ENCODE measurements at places on chromosomes 3 and 15. TPM values are rescaled to one million over a fixed set of nuclear protein-coding genes. Genes with fewer than 3 reads are reported as not detected.

Gene PLAAT1
- total RNA-seq = not detected

DNA sequence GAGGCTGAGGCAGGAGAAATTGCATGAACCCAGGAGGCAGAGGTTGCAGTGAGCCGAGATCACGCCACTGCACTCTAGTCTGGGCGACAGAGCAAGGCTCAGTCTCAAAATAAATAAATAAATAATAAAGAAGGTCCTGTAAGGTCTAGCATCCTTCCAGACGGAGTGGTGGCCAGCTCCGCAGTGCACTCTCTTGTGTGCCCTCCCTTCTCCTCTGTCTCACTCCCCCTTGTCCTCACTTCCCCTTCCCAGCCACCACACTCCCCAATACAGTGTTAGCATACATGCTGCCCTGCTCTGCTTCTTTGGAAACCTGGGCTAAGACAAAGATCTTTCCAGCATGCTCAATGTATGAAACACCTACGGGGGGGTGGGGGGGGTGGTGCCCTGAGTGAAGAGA is 3.4 kb upstream of the CLN6 start:
- no peak for DNase-seq

DNA sequence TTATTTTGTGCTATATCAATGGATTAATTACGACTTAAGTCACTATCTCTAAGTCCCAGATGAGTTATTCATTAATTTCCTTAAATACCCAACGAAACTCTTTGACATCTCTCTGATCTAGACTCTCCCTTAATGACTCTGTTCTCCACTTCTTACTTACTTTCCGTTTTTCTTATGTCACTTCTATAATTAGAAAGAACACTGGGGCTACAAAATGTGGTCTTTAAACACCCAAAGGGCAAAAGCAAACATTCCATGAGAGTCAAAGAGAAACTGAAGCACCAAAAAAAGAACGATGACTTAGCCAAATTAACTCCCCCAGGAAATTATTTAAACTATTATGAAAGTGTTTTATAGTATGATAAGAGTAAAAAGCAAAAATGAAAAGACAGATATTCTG is 166.4 kb upstream of the UBE2E2 start:
- no peak for DNase-seq

DNA sequence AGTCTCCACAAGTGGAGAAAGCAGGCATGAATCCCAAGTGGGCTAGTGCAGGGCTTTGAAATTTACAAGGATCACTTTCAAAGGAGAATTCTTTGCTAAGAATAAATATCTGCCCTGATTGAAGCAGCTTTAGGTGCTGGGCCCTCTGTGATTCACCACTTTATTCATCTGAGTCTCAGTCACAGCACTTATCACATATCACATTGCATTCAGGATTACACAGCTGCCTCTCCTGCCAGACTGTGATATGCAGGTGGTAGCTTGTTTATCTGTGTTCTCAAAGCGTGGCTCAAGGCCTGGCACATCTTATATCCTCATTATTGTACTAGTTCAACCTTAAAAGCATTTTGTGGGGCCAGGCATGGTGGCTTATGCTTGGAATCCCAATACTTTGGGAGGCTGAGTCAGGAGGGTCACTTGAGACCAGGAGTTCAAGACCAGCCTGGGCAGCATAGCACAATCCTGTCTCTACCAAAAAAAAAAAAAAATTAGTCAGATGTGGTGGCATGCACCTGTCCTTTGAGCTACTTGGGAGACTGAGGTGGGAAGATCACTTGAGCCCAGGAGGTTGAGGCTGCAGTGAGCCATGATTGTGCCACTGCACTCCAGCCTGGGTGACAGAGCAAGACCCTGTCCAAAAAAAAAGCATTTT is 156.9 kb upstream of the EIF1B start:
- DNase-seq = no peak

Gene CTXND1
- total RNA-seq = not detected

- no peak for DNase-seq
These were observed 29.8 kb downstream of the THBS1 start for GRCh38 chr15:39610665-39611064.

DNA sequence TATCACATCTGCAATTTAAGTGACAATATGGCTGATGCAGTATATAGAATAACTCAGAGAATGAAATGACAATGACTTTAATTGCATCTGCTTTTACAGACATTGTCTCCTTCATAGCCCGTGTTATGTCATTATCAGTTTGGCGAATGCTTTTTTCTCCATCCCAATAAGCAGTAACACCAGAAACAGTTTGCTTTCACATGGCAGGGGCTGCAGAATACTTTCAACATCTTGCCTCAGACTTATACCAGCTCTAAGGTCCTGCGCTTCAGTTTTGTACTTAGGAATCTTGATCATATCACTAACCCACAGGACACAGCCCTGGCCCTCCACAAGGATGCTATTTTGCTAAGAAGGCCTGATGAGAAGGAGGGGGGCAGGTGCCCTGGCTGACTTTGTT is 49.9 kb upstream of the SPESP1 start:
- DNase-seq = no peak

- no peak for DNase-seq
These were observed 44.4 kb downstream of the MUC20 start for GRCh38 chr3:195764961-195765706.

- DNase-seq = no peak
These were observed 12.4 kb downstream of the C3orf20 start for GRCh38 chr3:14687360-14687759.

DNA sequence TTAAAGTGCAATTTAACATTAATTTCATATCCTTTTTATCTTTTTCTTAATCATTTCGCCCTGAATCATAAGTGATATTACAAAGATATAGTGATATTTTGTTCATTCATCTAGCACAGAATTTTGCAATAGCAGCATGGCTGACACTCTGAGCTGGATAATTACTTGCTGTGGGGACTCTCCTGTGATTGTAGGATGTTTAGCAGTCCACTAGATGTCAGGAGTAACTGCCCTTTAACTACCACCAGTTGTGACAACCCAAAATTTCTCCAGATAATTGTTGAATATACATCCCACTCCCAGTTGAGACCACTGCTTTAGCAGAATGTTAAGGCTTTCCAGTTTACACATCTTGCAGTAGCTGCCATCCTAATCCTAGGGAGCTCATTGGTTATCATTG is 196.8 kb upstream of the MBNL1 start:
- no peak for DNase-seq

DNA sequence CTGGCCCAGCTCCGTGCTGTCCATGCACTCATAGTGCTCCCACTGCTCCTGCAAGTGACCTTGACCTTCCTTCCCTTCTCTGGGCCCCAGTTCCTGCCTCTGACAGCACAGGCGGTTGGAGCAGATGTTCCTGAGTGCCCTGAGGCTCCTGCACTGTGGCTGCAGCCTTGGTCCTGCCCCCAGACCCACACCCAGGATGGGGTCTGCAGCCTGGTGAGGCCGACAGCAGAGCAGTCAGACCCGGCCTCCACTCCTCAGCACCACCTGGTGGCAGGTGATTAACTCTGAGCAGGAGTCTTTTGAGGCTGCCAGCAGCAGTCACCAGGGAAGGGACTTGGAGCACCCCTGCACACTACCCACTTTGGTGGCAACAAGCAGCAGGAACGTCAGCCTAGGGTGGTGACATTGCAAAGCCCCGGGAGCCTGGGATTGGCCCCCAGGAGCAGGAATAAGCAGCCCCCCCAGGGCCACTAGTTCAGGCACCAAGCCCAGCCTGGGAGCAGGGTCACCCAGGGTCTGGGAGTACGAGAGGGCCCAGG is 64.6 kb downstream of the CYP11A1 start:
- DNase-seq = no peak

- no peak for DNase-seq
These were observed 10.2 kb downstream of the PLSCR5 start for GRCh38 chr3:146594843-146595482.

GRCh38 chr3:171129827-171130226 is 103.3 kb upstream of the SLC2A2 start:
- DNase-seq = no peak

- DNase-seq = no peak
These were observed 21.5 kb downstream of the LARS2 start for GRCh38 chr3:45409921-45410320.

GRCh38 chr3:60585918-60586317 is 665.3 kb downstream of the FHIT start:
- no peak for DNase-seq

GRCh38 chr3:23663246-23663645 is 142.5 kb upstream of the UBE2E1 start:
- DNase-seq = no peak

Gene CACNA1D
- total RNA-seq = 1.5 TPM

Gene HGD
- total RNA-seq = not detected

DNA sequence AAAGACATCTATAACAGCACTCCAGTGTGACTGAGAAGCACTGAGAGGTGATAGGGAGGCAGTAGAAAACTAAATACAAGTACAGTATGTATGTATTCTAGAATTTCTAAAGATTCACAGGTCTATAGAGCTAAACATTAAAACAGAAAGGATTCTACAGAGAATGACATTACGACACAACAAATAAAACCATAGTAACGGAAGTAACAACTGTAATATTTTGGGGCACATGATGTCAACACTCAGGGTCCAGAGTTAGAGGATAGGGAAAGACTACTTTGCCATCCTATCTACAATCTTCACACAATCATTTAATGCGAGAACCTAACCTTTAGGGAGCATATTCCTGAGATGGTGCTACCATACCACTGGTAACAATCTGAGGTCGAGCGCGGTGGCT is 13.6 kb downstream of the UBXN7 start:
- no peak for DNase-seq

Gene LRRC31
- not detected for total RNA-seq

Gene PLCL2
- 17.1 TPM for total RNA-seq

Gene TM4SF1
- total RNA-seq = 342 TPM

- no peak for DNase-seq
These were observed at the start of gene SEMA5B for GRCh38 chr3:123027292-123028232. TSS of gene SEMA5B (minus strand) at chr3:123027763. CDS start at chr3:122961263, 66,500 bp downstream.

DNA sequence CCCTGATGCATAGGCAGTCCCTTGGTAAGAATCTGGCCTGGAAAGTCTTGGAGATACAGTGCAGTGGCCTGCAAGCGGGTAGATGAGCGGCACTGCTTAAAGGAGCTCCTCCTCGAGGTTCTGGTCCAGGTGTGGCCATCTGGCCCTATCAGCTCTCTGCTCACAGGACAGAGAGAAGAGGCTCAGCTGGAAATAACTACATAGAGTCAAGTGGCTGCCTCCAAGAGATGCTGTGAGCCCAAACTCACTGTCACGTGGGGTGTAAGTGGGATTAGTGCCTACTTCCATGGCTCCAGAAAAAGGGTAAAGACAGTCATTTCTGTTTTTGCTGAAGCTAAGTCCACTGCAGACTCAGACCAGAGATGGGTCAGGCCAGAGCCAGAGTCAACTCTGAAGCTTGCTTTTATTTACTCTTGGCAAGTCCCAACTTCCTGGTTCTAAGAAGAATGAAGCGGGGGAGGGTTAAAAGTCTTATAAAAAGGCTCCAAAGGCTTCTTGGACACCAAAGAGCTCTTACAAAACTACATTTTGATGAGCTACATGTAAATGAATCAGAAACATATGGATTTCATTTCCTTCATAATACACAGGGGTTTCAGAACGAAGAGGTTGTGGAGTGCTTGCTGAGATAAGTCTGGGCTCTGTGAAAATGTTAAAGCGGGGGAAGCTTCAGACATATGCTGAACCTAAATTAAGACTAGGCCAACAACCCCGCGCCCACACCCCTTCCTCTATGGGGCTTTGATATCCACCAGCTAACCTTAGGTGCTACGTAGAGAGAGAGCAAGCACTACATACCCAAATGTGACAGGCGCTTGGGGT is 77.1 kb downstream of the PDZRN3 start:
- DNase-seq = no peak

DNA sequence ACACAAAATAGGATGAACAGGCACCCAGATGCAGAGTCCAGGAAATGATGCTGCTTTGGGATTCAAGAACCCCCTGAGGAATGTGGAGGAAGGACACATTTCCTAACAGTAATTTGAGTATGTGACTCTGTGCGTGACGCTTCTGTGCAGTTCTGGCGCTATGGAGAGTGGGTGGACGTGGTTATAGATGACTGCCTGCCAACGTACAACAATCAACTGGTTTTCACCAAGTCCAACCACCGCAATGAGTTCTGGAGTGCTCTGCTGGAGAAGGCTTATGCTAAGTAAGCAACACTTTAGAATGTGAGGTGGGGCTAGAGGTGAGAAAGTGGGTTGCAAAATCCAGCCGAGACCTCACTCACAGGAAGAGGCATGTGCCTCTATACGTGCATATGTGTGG is 28.3 kb downstream of the CAPN3 start:
- no peak for DNase-seq

Gene CCK
- total RNA-seq = not detected

Gene DLEC1
- total RNA-seq = 0.35 TPM

Gene GCNT3
- total RNA-seq = 0.92 TPM

Gene EBLN2
- total RNA-seq = 4.7 TPM

GRCh38 chr3:124775877-124776276 is 45.6 kb downstream of the UMPS start:
- DNase-seq = no peak

Gene CFAP20DC
- not detected for total RNA-seq

- DNase-seq = no peak
These were observed 442.6 kb upstream of the PDZRN3 start for GRCh38 chr3:74067296-74067695.

DNA sequence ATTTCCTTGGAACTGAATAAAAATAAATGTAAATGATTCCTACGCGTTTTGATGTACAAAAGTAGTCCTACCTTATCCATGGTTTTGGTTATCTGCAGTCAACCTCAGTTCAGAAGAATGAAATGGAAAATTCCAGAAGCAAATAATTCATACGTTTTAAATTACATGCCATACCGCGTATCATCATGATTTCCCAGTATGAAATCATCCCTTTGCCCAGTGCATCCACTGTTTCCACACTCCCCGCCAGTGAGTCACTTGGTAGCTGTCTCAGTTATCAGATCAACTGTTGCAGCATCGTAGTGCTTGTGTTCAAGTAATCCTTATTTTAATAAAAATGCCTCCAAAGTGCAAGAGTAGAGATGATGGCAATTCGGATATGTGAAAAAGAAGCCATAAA is 9.1 kb upstream of the MFSD1 start:
- DNase-seq = no peak

Gene MYNN
- total RNA-seq = 14.3 TPM

Gene CA12
- 26.8 TPM for total RNA-seq

DNA sequence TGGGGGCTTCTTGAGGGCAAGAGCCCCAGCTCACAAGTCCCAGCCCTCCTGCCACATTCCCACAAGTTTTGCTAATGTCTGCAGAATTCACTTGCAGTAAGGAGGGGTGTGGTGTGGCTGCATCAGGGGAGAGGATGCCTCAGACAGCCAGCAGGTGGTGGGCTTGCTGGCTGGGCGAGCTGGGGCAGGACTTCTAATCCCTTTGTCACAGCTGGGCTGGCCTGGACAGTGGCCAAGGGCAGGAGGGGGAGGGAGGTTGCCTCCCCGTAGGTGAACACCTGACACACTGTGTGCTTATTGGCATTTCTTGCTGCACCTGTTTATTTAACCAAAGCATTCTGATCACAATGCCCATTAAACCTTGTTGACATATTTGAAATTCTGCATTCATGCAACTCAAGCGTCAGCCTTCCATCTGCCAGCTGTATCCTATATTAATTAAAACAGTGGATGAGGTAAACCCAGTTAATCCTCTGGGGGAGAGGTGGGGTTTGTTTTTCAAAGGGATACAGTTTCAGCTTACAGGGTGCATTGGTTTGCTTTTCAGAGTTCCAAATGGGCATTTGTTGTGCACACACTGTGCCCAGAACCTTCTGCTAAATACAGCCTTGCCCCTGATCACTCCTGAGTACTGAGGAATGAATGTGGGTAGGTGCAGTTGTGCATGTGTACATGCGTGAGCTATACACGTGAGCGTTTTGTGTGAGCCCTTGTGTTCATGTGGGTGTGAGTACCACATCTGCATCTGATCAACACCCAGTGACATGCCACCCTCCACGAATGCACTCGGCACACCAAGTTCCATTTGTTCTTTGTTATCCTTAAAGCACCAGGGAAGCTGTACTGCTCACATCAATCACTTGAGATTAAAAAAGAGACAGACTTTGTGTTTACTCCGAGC is 268.7 kb downstream of the XXYLT1 start:
- no peak for DNase-seq

All from thoracic aorta (tissue), 2 donors.